ENCODE measurements at places on chromosomes 2 and 18.

- no peak for DNase-seq
Measured at GRCh38 chr2:42930025-42930581, 137.7 kb upstream of the HAAO start.

- DNase-seq, result no peak
Measured at GRCh38 chr2:30254685-30255001, 23.3 kb downstream of the LBH start.

- no peak for DNase-seq
Measured at GRCh38 chr2:172671501-172671900, 64.1 kb upstream of the RAPGEF4 start.

GRCh38 chr2:139314059-139314458 lies 533.9 kb upstream of the NXPH2 start:
- DNase-seq, result no peak

DNA sequence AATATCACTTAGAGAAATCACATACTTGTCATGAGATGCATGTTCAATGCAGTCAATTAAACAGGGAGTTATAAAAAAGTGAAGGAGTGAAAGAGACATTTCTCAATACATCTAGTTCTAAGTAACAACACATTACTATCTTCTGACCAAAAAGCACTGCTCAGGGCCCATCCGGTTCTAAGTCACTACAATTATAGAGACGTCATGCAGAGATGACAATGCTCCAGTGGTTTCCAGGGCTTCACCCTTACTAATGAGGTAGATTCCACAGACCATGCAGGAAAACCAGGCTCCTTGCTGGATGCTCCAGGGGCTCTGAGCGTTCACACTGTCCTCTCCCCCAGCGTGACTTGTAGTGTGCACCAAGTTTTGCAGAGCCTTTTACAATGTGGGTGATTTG lies 88.0 kb downstream of the FTCDNL1 start:
- DNase-seq, result no peak

- no peak for DNase-seq
Measured at GRCh38 chr2:113720167-113720566, 36.3 kb downstream of the SLC35F5 start.

GRCh38 chr2:231183851-231184250 lies 14.6 kb upstream of the ARMC9 start:
- no peak for DNase-seq

DNA sequence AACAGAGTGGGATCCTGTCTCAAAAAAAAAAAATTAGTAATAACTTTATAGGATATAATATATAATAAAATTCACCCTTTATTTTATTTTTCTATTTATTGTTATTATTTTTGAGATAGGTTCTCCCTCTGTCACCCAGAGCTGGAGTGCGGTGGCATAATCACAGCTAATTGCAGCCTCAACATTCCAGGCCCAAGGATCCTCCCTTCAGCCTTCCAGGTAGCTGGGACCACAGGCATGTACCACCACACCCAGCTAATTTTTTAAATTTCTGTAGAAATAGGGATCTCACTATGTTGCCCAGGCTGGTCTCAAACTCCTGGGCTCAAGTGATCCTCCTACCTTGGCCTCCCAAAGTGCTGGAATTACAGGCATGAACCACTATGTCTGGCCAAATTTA lies 958 bp downstream of the C2orf92 start:
- DNase-seq, result no peak

DNA sequence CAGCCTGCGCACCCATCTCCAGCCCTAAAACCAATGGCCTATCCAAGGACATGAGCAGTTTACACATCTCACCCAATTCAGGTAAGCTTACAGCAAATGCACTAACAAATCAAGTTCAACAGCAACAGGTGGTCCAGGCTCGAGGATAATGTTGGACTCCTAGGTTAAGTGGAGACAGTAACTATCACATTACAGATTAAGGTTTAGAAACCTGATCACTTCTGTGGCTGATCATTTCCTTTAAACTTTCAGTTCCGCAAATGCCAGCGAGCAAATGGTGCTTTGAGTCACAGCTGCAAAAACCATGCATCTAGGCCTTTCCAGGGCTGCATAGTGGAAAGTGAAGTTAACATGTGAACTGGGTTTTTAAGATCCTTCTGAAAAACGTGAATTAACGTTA lies 259.4 kb downstream of the GBX2 start:
- DNase-seq, result no peak

GRCh38 chr2:102069311-102069974 lies 73.1 kb upstream of the IL1R1 start:
- DNase-seq, result no peak

DNA sequence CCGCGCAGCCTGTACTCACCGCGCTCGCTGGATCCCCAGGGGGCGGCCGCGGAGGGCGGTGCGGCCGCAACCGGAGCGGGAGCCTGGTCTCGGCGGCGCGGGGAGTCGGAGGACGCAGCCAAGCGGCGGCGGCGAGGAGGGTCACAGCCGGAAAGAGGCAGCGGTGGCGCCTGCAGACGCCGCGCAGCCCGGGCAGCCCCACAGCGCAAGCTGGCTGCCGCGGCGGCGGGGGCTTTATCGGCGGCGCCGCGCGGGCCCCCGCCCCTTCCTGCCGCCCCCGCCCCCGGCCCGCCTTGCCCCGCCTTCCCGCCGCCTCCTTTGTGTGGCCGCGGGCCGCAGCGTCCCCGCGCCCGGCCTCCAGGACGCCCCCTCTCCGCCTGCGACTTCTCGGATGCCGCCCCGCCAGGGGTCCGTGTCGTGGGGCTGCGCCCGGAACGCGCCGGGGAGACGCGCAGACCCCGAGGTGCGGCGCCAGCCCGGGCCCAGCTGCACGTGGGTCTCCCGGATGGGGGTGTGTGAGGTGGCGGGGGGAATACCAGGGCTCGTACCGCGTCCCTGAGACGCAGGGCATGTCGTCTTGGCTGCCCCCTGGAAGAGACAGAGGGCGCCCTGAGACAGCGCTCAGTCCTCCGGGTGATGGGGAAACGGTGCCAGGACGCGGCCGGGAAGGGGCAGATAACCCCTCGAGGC lies at the start of gene SERPINE2:
Gene SERPINE2 (minus strand): TSS at position 207 of the 690 bp plus-strand sequence. CDS start 37,386 bp downstream, outside the sequence.
- DNase-seq, result peak; percentile 72

- no peak for DNase-seq
Measured at GRCh38 chr18:13620818-13621445, 105.4 kb downstream of the FAM210A start.

GRCh38 chr2:176001281-176001915 lies 669 bp downstream of the LNPK start:
- DNase-seq, result no peak

GRCh38 chr2:198127627-198128026 lies 323.2 kb downstream of the PLCL1 start:
- DNase-seq, result peak; percentile 29

- peak; percentile 17 for DNase-seq
Measured at GRCh38 chr2:166516712-166517303, 22.8 kb upstream of the SCN7A start.

GRCh38 chr18:2824865-2825264 lies 21.9 kb upstream of the EMILIN2 start:
- no peak for DNase-seq

- no peak for DNase-seq
Measured at GRCh38 chr2:220628252-220628651, 943.9 kb downstream of the EPHA4 start.

DNA sequence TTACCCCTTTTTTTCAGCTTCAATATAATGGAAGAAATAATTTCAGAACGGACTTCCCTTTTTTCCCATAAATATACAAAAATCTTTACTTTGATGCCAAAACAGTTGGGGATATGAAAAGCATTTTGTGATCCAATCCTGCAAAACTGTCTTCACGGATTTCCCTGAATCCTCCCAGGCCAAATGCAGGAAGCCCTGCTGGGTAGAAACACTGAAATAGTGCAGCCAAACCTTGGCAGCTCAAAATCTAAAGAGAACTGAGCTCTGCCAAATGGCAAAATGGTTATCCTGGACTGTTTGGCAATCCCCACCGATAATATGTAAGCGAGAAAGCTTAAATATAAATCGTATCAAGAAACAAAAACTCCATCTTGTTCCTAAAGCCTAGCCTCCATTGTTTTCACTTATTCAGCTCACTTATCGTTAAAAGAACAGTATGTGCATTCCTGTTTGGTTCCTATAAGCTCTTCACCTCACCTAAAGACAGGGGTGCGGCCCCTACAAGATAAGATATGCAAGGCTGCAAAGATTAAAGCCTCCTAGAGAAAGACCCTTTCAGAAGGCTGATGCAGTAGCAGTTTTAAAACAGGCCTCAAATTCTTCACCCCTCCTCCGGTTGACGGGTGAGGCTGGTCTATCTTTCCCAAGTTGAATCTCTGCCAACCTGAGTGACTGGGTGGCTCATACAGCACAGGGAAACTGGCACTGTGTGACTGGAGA lies 48.6 kb downstream of the LAMA1 start:
- DNase-seq, result no peak

DNA sequence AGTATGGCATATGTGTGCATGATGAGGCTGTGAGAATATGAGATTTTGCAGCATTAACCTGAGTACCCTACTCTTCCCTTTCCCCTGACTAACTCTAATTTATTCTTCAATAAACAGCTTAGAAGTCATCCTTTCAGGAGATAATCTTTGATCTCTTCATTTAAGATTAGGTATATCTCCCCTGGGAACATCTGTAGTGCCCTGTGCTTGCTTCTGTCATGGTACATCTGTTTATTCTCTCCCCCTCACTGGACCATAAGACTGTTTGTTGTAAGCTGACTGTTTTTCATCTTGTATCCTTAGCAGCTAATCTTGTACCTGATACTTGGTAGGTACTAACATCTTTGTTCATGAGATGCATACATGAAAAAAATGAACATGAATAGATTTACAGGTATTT lies 83.1 kb downstream of the MBD5 start:
- no peak for DNase-seq

GRCh38 chr18:51196811-51197660 lies 445 bp downstream of the MEX3C start:
- peak; percentile 14 for DNase-seq

GRCh38 chr2:132615329-132616085 lies 54.5 kb downstream of the LYPD1 start:
- DNase-seq, result no peak

- DNase-seq, result no peak
Measured at GRCh38 chr2:205680903-205681302, 1.4 kb upstream of the NRP2 start.

- no peak for DNase-seq
Measured at GRCh38 chr2:222844323-222844722, 16.5 kb upstream of the ACSL3 start.

- DNase-seq, result no peak
Measured at GRCh38 chr2:69390001-69390400, 3.0 kb upstream of the GFPT1 start.
